AG04449 (cell line): ENCODE measurements at places on chromosomes 6 and 20.

DNA sequence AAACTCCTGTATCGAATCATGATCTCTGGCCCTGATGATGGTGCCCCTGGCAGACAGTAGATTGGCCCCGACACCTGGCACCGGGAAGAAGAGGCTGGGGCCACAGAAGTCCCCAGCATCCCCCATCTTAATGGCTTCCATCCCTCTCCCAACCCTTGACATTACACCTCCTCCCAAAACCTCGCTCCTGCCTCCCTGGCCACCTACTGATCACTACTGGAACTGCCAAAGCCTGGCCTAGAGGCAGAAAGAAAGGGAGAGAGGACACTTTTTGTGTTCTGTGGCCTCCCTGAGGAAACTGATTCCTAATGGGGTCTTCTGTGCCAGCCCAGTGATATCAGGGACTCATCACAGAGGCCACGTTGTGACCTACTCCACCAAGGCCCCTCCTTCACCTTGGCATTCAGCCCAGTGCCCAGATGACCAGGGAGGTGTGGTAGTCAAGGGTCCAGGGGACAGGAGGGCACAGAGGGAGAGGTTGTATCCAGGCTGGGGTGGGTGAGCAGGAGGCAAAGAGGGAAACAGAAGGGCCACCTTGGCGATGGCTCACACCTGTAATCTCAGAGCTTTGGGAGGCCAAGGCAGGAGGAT is 6.1 kb downstream of the C20orf173 start:
- no peak for DNase-seq

- DNase-seq, result no peak
These were observed 254.7 kb downstream of the PTPRK start for GRCh38 chr6:128265706-128266105.

DNA sequence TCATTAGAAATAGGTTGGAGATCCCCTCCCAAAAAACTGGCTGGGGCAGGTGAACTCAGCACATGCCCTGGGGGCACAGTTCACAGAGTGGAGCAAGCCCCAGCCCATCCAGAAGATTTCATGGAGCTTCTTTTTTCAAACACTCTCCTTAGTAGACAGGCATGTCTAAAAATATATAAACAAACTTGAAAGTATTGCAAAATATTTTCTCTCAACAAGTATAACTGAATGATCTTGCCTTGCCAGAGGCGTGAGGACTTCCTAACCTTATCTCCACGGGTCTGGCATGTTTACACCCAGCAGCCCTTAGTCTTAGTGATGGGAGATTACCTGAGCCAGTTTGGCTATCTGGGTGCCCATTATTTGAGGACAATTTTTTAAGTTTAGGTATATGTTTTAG is 107.1 kb downstream of the QRSL1 start:
- no peak for DNase-seq

DNA sequence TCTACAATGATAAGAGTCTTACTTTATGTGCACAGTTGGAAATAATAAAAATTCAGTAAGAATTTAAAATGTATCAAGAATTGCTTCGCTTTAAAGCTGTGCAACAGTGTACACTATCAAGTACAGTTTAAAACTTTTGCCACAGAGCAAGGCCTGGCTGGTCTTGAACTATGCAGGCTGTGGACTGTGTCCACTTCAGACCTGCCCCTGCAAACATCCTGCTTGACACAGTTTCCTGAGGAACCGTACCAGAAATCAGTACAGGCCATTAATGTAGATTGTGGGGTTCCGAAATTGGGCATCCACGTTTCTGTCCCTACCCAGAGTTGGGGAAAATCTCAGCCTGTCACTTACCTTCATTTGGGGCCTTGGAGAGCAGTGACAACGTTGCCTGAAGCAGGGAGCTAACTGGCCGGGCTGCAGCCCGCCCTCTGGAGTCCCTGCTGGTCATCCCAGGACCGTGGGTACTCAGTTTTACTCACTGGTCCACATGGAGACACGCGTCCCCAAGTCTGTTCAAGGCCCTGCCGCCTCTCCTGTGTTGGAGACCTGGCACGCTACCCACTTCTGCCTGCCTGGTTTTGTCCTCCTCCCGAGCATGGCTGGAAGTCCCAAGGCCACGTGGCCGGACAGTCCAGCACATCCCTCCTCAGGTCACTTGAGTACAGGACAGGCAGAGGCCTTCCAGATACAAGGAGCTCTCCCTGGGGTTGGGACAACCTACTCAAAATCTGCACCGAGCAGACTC is 8.4 kb downstream of the NINL start:
- no peak for DNase-seq

- DNase-seq, result no peak
These were observed 21.8 kb downstream of the SLC35F1 start for GRCh38 chr6:117928833-117929232.

- peak; percentile 77 for DNase-seq
These were observed 719.4 kb downstream of the EPM2A start for GRCh38 chr6:145015739-145016558.

- DNase-seq, result no peak
These were observed 10.3 kb upstream of the RALY start for GRCh38 chr20:33983371-33983770.
